WTC11 (cell line): ENCODE measurements at places on chromosomes 12 and 14.

GRCh38 chr12:117743761-117744160, 225.0 kb downstream of the KSR2 start:
- no peak for DNase-seq

DNA sequence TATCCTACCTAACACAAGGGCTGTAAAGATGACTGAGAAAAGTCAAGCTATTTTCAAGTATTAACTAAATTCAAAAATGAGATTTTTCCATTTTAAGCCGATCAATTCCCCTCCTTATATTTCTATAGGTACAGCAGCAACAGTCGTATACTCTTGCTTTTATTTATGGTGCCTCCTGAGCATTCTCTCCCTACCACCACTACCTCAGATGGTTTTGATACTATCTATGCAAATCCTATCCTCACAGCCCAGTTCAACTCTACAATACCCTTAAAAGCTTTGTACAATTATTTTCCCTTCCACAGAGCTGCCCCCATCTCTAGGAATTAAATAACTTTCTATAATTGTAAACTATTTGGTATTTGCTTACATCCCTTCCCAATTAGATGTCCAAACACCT, 52.1 kb downstream of the GALC start:
- DNase-seq: no peak

GRCh38 chr12:104480012-104480411, 23.3 kb downstream of the CHST11 start:
- DNase-seq: no peak

DNA sequence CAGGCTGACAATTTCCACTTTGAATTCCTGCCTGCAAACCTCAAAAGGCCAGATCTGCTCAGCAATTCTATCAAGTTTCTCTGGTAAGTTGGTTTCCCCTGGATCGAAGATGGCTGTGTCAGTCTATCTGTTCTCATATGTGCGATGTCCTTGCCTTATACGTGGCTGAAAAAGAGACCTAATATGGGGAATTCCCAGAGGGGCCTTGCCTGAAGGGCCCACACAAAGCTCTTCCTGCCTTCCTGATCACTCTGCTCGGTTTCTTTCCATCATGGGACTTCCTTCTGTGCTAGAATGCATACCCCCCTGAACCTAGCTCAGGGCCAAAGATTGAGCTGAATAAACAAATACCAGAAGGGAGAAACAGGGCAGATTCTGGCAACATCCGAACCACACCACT, 13.2 kb downstream of the TCL1B start:
- no peak for DNase-seq

DNA sequence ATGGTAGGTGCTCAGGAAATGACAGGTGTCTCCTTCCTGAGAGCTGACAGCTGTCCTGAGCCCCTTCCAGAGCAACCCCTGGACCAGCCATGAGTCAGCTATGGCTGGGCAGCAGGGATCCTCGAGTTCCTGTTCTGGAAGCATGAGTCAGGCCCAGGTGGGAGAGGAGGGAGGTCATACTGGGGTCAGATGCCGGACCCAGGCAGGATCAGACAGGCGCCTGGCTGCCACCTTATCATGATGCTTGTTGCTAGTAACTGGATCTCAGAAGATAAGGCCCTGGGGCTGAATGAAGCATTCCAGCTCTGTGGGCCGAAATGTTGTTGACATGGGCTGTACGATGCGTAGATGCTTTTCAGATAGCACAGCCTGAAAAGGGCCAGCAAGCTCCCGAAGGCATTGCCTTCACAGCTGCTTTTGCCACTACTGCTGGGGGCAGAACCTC, 17.4 kb upstream of the KRT7 start:
- no peak for DNase-seq

DNA sequence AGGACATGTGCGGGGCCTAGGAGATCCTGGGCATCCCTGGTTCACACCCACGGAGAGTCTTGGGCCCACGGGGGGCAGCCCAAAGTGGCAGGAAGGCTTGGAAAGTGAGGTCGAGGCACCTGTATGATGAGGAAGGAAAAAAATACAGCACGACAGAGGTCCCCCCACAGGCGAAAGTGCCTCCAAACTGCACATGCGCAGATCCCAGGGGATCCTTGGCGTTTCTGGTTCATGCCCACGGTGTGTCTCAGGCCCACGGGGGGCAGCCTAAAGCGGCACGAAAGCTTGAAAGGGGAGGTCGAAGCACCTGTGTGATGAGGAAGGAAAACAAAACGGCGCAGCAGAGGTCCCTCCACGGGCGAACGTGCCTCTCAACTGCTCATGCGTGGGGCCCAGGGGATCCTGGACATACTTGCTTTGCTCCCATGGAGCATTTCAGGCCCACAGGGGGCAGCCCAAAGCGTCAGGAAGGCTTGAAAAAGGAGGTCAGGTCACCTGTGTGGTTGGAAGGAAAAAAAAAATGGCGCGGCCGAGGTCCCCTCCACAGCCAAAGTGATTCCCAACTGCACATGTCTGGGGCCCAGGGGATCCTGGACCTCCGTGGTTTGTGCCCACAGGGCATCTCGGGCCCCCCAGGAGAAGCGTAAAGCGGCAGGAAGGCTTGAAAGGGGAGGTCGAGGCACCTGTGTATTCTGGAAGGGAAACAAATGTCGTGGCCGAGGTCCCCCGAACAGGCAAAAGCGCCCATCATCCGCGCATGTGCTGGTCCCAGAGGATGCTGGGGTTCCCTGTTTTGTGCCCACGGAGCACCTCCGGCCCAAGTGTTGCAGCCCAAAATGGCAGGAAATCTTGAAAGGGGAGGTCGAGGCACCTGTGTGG, 582.6 kb downstream of the ALG10 start:
- DNase-seq: no peak
